Stromal cell of bone marrow (primary cell): ENCODE measurements at places on chromosomes 5 and 9.

- DNase-seq, result peak; percentile 18
Observed at GRCh38 chr9:93304574-93305496, 120.9 kb downstream of the WNK2 start.

- DNase-seq, result no peak
Observed at GRCh38 chr5:143796753-143797152, 15.2 kb upstream of the HMHB1 start.

GRCh38 chr5:68273717-68274409, 58.3 kb downstream of the PIK3R1 start:
- no peak for DNase-seq

GRCh38 chr5:156201788-156202403, 125.1 kb upstream of the SGCD start:
- DNase-seq, result peak; percentile 76

DNA sequence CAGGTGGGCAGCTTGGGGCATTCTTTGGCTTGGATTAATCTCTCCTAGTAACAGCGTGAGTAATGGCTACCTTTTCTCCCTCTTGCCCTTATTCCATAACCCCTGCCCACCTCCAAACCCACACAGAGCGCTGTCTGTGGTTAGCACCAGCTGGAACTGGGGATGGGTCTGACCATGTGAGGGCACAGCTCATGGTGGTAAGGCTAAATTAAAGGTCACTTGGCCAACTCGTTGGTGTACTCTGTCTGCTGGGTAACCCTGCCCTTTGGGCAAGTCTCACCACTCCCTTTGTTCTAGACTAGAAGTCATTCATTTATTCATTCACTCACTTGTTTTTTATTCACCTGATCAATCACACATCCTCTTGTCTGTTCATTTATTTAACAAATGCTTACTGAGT, 27.8 kb downstream of the PPARGC1B start:
- DNase-seq, result no peak

DNA sequence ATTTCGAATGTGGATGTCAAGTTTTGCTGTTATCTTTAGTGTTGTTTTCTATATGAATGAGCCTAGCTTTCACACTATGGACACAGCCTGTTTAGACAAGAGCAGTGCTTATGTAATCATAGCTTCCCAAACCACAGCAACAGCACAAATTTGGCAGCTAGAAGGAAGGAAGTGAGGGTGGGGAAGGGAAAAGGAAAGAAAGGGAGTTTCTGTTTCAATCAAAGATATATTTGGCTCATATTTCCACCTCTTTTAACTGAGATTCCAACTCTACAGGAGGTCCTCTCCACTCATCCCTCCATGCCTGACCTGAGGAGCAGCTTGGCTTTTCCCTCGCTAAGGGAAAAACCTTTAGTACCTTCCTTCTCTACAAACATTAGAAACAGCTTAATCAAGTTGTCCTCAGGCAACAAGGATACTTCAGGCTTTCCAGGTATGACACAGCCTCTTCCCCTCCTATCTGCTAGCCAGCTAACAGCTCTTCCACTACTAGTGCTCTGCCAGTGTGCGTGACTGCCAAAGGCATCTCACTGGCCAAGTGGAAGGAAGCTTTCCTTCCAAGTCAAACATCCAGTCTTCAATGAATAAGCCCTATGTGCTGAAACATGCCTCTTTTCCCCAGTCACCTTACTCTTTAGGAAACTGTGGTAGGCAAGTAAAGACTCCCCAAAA, 268.6 kb upstream of the PTGER4 start:
- DNase-seq, result peak; percentile 45

DNA sequence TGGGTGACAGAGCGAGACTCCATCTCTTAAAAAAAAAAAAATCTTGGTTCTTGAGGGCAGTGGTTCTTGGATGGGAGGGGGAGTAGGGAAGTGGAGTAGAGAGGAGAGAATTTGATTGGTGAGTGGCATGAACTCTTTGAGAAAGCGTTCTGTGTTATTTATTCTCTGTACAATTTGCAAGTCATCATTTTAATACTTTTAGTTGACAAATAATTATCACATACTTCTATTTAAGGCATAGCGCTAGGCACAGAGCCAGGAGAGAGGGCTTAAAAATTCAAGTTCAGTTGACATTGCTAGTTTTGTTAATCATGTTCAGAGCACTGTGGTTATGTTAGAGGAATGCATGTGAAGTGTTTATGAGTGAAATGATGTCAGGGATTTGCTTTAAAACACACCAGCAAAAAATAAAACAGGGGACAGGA, 24.6 kb downstream of the HSDL2 start:
- no peak for DNase-seq

DNA sequence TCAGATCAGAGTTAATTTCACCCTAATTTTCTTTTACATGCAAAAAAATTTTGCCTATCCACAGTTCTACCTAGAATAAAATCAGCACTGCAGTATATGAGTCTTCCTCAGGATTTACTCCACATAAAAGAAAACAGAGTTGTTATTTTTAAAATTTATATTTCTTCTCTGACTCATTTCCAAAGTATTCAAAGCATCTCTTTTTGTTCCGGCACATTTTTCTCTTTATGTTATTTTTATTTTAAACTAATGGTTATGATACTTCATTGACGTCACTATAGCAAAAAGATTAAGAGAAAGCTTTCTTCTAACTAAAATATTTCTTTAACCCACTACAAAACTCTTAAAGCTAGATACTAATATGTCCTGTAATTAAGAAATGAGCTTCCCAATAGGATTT, 590.4 kb downstream of the PRELID2 start:
- DNase-seq, result no peak
